ENCODE measurements at places on chromosomes 6 and 20. TPM values are rescaled to one million over a fixed set of nuclear protein-coding genes. Genes with fewer than 3 reads are reported as not detected.

GRCh38 chr6:164827537-164827936 is 481.9 kb downstream of the C6orf118 start:
- no peaks in the 10 kb centered on the region for H3K36me3 ChIP-seq
- no peak for DNase-seq
- no peaks in the 10 kb centered on the region for H3K4me1 ChIP-seq

Gene VSX1
- not detected for total RNA-seq

Gene DPPA5
- total RNA-seq = not detected

- H3K36me3 ChIP-seq = no peaks in the 10 kb centered on the region
- no peak overlapping the region for H3K27ac ChIP-seq
- no peak for DNase-seq
- H3K27me3 ChIP-seq = no peaks in the 10 kb centered on the region
- H3K4me3 ChIP-seq = no peak overlapping the region
Observed at GRCh38 chr20:54223751-54224150, 15.9 kb downstream of the PFDN4 start.

DNA sequence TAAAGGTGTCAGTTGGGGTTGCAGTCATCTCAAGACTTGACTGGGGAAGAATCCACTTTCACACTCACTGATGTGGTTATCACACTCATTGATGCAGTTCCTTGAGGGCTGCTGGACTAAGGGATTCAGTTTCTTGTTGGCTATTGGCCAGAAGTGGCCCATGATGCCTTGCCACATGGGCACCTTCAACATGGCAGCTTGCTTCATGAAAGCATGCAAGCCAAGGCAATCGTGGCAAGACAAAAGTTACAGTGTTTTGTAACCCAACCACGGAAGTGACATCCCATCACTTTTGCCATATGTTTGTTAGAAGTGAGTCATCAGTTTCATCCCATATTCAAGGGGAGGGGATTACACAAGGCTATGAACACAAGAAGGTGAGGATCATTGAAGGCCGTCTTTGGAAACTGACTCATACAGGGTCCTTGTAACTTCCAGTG is 3.8 kb upstream of the RANBP9 start:
- no peaks in the 10 kb centered on the region for H3K4me1 ChIP-seq
- no peaks in the 10 kb centered on the region for H3K27me3 ChIP-seq
- no peaks in the 10 kb centered on the region for H3K36me3 ChIP-seq
- no peak overlapping the region for H3K4me3 ChIP-seq
- H3K27ac ChIP-seq = no peak overlapping the region

GRCh38 chr20:63697357-63697867 is 960 bp downstream of the TNFRSF6B start:
- no peaks in the 10 kb centered on the region for H3K27me3 ChIP-seq
- no peak for DNase-seq
- no peak overlapping the region for H3K27ac ChIP-seq
- peaks cover 17% of the 10 kb centered on the region for H3K4me1 ChIP-seq
- H3K36me3 ChIP-seq = no peaks in the 10 kb centered on the region

Gene CSTF1
- 17.1 TPM for total RNA-seq

GRCh38 chr20:48690888-48691287 is 136.9 kb downstream of the PREX1 start:
- DNase-seq = no peak
- H3K4me3 ChIP-seq = no peak overlapping the region
- H3K4me1 ChIP-seq = peaks cover 3% of the 10 kb centered on the region
- H3K27ac ChIP-seq = no peak overlapping the region
- H3K36me3 ChIP-seq = no peaks in the 10 kb centered on the region

Gene BAK1
- total RNA-seq = 6.7 TPM

DNA sequence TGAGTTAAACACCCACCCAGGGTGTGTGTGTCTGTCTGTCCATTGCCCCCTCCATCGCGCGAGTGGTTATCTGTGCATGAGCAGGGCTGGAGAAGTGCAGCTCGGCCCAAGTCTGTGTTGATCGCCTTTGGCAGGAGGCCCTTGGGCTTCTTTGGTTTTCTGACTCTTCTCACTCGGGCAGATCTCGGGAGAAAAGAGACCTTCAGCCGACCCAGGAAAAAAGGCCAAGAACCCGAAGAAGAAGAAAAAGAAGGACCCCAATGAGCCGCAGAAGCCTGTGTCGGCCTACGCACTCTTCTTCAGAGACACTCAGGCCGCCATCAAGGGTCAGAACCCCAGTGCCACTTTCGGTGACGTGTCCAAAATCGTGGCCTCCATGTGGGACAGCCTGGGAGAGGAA is 132.9 kb downstream of the JPH2 start:
- no peaks in the 10 kb centered on the region for H3K27me3 ChIP-seq
- no peak overlapping the region for H3K27ac ChIP-seq
- no peaks in the 10 kb centered on the region for H3K36me3 ChIP-seq

DNA sequence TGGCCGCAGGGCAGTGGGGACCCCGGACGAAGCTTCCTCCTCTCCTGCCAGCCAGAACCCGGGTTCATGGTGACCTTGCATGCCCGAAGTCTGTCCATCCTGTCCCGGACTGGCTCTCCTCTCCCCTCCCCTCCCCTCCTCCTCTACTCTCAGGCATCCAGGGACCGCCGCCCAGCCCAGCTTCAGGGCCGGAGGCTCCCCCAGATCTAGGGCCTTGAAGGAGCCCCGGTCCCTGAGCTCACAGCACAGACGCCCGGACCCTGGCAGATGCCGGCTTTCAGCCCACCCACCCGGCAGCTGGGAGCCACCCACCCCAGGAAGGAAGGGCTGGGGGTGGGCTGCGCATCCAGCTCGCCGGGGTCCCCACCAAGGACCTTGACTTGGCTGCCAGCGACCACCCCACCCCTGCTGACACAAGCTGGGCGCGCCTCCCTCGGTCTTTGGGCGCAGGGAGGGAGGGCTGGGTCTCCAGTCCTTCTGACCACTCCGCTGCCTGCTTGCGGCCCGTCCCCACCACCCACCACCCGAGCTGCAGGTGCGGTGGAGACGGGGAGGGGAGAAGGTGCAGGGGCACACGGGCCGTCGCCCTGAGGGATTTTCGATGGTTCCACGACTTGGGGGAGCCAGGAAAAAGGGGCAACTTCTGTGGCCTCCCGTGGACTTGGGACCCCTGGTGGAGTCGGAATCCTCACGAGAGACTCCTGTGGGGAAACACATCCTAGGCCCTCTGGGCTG is 5.8 kb upstream of the ABHD16B start:
- no peaks in the 10 kb centered on the region for H3K27me3 ChIP-seq
- DNase-seq = no peak
- no peaks in the 10 kb centered on the region for H3K36me3 ChIP-seq
- peak overlapping the region; percentile 46 for H3K4me3 ChIP-seq

DNA sequence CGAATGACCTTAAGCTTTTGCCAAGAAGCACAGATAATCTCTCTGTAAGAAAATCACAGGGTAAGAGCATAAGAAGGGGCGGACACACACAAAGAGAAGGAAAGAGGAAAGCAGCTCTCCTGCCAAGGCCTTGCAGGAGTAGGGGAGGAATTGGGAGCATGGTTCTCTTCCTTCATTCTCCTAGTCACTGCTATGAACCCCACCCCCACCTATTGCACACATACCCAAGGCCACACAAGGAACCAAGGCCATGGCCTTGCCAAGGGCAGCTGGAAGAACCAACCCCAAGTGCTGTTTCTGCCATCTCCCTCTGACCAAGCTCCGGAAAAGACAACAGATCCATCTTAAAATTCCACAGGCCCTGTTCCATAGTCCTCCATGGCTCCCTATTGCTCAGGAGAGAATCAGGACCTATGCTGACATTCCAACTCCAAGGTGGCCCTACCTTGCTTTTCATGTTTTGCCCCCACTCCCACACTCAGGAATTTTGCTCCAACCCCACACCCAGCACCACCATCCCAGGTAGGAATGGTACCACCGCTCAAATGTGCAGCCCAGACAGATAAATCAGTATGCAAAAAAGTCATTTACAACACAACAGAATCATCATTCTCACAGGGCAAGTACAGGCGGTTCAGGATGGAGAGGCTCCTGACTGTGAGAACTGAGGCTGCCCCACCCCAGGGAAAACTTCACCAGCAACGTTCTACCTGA is 31.3 kb downstream of the TRAM2 start:
- DNase-seq = no peak
- no peaks in the 10 kb centered on the region for H3K36me3 ChIP-seq
- H3K27ac ChIP-seq = peak overlapping the region; percentile 83
